ENCODE measurements at places on chromosomes 1 and 21.

DNA sequence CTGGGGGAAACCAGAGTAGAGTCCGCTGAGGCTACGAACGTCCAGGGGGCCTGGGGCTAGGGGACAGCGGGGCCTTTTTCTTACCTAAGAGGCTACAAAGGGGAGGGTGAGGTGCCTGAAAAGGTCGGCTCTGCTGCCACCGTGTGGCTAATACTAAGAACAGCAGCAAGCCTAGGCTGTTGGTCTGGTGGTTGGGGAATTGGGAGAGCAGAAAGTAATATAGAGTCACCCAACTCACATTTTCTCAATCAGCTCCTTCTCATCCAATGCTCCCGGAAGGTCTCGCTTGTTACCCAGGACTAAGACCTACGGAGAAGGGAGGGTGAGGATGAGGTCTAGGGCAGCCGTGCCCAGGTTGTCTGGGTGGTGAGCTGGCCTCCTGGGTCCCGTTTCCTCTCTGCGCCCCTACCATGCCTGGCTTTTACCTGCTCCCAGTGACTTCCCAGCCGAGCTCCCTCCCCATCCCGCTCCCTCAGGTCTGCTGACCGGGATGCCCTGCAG is 9.3 kb downstream of the ARL8A start:
- peak; percentile 71 for DNase-seq

- DNase-seq, result peak; percentile 22
Measured at GRCh38 chr1:117654493-117655219, 48.8 kb downstream of the TENT5C start.

DNA sequence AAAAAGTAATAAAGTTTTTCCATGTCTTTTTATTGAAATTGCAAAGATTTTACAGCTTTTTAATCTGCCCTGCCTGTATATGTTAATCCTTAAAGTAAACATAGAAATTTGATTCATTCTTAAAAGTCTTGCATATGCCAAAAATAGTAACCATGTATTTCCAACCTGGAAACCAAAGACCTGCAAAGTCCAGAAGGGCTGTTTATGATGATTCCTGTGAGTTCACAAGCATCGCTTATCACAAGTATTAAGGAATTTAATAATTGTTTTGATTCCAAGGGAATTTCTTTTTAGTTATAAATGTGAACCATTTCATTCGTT is 199.1 kb downstream of the PTPRC start:
- no peak for DNase-seq

DNA sequence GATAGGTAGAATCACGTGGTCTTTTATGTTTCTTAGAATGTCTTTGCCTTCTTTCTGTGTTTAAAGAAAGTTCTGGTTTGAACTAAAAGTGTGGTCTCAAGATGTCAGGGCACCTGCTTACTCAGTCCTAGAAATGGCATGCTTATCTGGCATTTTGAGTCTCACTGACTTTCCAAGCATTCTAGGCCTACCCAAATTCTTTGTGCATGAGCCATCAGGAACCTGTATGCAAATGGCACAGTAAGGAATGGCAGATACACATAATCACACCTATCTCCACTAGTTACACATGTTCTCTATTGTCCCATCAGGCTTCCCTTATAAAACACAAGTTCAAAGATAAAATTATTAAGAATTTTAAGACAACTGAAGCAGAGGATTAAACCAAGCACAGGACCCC is 29.5 kb upstream of the CLCA4 start:
- no peak for DNase-seq

DNA sequence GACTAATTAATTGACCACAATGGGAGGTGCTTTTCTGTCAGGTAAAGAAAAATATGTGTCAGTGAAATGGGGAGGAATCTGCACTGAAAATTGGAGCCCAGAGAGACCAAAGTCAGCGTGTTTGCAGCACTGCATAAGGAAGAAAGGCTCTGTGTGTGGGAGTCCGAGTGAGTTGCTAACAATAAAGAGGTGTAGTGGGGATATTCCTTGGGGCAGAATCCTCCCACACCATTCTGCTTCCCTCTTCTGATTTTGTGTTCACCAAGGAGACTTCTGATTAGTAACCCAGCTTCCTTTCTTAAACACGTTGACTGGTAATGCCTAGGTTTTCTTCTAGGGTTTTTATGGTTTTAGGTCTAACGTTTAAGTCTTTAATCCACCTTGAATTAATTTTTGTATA is 240.5 kb downstream of the RPS6KC1 start:
- no peak for DNase-seq

DNA sequence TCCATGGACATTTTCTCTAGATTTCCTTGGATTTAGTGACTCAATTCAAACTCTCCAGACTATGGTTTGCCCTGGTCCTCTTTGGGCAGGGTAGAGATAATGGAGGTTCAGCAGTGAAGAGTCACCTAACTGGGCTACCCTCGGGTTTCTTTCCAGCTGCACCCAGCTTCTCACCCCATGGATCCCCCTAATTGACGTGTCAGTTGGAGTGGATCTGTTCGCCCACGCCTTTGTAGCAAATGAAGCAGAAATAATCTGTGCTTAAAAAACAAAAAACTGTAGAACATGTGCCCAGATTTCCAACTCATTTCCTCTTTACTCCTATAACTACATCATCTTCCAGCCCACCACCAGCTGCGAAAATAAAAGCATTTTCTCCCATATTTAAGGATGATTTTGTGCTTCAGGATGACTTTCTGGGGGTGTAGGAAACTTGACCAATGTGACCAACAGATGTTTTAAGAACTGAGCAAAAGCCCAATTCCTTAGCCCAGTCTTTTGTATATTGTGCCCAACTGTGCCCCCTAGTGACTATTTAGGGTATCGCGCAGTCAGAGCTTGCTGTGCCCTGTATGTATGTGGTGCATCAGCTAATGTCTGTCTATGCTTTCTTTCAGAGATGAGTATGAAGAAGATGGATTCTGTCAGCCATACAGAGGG is 66.5 kb upstream of the UBE2U start:
- peak; percentile 84 for DNase-seq

DNA sequence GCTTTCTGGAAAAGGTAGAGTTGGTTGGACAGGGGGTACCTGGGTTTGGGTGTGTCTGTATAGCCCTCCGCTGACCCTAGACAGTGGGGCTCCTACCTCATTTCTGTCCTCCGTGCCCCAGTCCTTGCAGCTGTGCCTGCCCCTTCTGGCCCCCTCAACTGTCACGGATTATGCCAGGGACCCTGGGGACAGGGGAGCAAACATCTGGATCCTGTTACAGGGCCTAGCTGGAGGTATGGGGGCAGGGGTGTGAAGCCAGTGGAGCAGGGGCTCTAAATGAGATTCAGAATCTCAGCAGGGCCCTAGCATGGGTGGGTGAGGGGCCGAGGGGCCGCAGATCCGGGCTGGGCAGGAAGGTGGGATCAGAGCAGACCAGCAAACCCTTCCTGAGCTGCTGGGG is 81.0 kb downstream of the TAS1R2 start:
- no peak for DNase-seq

- DNase-seq, result no peak
Measured at GRCh38 chr1:25554886-25555752, 11.7 kb downstream of the LDLRAP1 start.

- DNase-seq, result peak; percentile 86
Measured at GRCh38 chr1:173002891-173003838, 47.6 kb downstream of the TNFSF18 start.

GRCh38 chr1:22166439-22166838 is 23.5 kb upstream of the WNT4 start:
- no peak for DNase-seq

Data from EH (cell line).